ENCODE measurements at places on chromosomes 6 and 20.

DNA sequence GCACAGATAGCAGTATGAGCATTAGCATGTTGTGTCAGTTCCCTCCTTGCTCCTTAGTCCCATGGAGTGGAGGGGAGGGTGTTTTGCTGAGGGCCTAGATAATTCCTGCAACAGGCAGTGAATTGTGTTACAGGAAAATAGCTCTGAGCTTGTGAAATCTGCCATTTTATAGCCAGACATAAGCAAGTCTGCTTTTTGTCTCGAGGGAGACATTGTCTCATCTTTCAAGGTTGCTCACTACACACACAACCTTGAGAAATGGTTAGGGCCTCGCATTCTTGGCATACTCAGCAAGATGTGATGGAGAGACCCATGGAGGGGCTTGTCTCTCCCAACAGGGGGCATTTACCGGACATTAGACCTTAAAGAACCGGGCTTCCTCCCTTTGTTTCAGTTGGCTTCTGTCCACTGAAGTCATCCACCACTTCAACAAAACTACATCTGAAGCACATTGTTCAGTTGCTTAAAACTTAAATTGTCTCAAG, 108.0 kb upstream of the FOXO3 start:
- DNase-seq: no peak

DNA sequence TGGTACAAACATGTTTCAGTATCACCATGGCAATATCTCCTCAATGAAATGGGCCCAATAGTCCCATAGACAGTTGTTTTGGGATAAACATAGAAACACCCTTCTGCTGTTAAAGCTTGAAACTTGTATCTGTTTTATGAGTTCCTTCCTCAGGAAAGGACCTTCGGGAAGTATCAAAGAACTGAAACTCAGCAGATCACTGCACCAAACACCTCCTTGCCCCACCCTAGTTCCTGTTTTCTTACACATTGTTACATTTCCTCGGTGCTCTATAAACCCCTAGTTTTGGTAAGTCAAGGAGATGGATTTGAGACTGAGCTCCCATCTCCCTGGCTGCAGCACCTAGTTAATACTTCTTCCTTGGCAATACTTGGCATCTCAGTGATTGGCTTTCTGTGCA, 73.8 kb upstream of the ECI2 start:
- no peak for DNase-seq

DNA sequence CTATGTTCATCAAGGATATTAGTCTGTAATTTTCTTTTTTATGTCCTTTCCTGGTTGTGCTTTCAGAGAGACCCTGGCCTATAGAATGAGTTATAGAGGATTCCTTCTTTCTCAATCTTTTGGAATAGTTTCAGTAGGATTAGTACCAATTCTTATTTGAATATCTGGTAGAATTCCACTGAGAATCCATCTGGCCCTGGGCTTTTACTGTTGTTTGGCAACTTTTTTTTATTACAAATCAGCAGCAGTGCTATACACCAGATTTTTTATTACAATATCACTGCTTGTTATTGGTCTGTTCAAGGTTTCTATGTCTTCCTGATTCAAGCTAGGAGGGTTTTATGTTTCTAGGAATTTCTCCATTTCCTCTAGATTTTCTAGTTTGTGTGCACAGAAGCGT, 50.0 kb upstream of the NRSN1 start:
- no peak for DNase-seq

- no peak for DNase-seq
Observed at GRCh38 chr20:2713285-2713684, 20.7 kb downstream of the EBF4 start.

- DNase-seq: no peak
Observed at GRCh38 chr6:117616391-117617209, 14.3 kb upstream of the GOPC start.

DNA sequence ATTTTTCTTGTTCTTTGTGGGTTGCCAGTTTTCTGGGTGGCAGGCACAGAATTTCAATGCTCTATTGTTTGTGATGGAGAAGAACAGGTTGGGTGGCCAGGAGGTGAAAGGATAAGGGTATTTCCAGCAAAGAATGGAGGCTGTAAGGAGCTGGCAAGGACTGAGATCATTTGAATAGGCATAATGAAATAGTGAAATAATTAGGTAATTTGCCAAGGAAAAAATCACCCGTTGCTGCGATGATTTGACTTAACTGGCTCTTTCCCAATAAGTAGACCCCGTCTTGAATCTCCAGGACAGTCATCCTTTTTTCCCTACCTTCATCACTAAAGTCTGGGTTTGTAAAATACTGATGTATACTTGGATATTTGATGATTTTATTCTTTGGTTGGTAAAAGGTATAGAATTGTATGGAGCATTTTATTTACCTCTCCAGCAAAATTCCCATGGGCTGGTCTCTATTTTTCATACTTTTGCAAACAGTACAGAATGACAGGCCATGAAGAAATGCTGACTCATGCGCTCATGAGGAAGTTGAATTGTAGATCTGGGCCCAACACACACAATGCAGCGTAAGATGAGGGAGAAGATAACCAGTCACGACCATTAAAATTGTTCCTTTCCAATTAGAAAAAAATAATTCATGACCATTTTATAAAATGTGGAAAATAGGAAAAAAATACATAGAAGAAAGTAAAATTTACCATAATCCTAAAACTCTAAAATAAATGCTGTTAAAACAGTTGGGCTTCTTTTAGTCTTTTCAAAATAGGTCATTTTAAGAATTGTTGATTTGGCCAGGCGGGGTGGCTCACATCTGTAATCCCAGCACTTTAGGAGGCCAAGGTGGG, 2.4 kb upstream of the GCNT2 start:
- DNase-seq: no peak

DNA sequence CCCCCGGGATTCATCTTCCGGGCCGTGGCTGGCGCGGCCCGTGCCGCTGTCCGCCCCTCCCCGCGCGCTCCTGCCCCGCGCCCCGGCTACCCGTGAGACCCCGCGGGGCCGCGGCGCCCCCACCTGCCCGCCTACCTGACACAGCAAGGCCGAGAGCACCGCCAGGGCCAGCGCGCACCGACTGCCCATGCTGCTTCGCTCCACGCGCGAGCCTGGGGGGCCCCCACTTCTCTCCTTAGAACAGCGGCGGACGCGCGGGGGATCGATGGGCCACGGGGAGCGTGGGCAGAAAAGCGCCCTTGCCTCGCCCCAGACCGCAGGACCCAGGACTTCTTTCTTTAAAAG, 955 bp downstream of the DLL1 start:
- DNase-seq: no peak

- no peak for DNase-seq
Observed at GRCh38 chr20:58133020-58133808, 95.2 kb downstream of the ANKRD60 start.

DNA sequence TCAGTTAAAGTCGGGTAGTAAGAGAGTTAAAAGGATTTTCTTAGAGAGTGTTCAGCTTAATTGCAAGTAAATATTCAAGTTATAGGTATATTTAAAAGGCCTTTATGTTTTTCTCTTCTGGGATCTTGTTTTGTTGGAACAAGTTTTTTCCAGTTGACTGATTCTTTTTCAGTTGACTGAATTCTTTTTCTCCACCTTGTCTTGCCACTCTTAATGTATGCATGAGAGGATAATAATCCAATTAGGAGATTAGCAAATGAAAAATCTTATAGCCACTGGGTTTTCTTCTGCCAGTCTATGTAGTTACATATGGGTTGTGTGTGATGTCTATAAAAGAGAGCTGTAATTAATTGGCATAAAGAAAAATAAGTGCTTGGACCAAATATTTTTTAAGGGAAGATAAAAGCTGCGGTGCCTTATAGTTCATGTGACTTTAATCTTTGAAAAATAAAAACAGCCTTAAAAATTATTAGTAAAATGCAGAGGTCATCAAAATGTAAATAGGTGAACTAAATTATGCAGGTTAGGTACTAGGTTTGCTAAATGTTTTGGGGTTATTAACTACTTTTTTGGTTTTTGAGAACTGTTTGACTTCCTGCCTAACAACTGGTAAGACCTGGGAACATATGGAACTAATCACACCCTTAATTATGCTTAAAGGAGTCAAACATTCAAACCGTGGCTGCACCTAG, 367.2 kb downstream of the HTR1B start:
- no peak for DNase-seq

DNA sequence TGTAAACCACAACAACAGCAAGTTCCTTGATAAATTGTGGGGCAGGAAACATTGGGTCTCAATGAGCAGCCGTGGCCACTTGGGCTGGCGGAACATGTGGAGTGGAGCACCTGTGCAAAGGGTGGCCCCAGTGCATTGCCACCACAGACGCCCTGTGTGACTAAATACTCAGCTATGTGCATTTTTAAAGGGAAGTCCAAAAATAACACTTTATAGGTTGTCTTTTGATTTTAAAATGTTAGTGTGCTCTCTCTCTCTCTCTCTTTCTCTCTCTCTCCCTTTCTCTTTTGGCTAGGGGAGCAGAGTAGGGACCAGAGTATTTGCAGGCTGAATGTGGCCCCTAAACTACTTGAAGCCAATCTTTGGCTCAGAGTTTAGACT, 236.3 kb downstream of the BCAS1 start:
- DNase-seq: no peak

DNA sequence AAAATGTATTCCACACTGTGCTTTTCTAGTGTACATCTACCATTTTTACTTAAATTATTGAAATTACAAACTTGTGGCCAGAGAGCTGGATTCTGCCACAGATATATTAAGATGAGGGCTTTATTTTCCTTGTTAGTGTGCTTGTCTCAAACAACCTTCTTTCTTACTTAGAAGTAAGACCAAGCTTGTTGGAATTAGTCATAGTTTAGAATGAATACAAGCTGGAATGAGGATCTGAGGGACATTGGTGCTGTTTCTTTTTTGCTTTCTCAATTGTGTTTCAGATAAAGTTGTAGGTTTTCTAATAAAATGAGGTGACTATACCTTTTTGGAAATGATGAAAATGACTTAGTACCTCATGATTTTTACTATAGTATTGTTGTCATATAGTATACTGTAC, 40.3 kb downstream of the UBR2 start:
- no peak for DNase-seq

- no peak for DNase-seq
Observed at GRCh38 chr6:135191508-135192255, 10.6 kb downstream of the MYB start.

DNA sequence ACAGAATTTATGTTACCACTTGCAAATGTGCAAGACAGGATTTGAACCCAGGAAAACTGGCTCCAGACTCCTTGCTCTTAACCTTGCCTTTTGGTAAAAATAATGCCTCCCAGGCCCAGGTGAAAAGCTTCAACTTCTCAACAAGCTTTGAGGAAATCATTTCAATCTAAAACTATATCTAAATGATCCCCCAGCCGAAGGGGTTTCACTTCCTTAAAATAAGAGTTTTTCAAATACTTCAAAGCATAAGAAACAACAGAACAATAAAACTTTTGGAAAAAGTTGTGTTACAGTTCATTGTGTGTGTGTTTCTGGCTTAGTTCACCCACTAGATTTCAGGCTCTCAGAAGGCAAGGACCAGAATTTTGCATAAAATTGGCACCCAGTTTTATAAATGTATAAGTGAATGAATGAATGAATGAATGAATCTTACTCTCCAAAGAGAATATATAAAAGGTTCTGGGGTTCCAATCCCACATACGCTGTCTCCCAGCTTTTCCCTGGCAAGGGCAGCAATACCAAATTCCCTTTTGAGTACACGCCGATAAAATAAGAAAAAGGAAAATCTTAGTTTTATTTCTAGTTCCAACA, 5.4 kb downstream of the OR2H2 start:
- no peak for DNase-seq

DNA sequence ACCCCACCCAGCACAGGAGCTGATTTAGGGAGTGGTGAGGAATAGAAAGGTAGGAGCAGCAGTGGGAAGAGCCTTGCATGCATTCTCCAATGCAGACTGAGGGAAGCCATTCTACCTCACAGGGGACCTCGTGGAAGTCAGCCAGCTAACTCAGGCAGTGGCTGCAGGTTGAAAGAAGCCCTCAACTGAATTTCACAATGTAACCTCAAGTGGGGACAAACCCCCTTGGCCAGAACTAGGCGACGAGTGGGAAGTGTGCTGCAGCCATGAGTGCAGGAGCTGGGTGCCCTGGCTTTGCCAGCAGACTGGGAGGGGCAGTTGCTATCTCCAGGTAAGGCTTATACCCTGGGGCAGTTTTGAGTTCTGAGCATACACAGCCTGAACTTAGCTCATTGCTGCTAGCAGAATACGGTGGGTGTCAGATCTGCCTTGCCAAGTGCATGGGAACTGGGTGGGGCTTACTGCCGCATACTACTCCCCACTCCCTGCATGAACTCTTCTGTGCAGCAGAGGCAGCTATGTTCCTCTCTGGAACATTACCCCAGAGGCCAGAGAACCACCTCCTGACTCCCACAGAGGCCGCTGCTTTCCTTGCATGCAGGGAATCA, 126.5 kb downstream of the CDK19 start:
- no peak for DNase-seq

DNA sequence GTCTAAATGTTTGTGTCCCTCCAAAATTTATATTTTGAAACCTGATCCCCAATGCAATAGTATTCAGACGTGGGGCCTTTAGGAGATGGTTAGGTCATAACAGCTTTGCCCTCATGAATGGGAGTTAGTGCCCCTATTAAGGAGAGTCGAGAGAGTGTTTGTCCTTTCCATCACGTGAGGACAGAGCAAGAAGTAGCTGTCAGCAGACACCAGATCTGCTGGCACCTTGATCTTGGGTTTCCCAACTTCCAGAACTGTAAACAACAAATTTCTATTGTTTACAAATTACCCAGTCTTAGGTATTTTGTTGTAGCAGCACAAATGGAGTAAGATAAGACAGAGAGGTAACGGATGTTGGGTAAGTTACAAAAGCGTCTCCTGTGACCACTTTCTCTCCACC, 46.6 kb downstream of the FAM50B start:
- DNase-seq: no peak

DNA sequence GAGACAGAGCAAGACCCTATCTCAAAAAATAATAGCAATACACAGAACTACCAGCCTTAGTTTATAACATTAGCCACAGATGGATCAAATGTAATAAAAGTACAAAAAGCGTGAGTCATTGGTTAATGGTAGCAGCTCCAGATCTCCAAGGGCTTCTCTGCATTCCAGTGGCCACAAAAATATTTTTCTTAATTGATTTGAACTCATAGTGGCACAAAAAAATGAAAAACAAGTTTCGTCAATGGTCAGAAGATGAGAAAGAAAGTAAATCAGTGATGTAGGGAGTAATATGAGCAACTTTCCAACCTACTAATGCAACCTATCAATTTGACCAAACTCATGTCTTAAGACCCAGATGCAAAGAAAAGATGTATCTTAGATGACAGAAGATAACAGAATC, 79.6 kb downstream of the CEP57L1 start:
- no peak for DNase-seq

- DNase-seq: no peak
Observed at GRCh38 chr20:10318291-10319024, 99.8 kb downstream of the SNAP25 start.

DNA sequence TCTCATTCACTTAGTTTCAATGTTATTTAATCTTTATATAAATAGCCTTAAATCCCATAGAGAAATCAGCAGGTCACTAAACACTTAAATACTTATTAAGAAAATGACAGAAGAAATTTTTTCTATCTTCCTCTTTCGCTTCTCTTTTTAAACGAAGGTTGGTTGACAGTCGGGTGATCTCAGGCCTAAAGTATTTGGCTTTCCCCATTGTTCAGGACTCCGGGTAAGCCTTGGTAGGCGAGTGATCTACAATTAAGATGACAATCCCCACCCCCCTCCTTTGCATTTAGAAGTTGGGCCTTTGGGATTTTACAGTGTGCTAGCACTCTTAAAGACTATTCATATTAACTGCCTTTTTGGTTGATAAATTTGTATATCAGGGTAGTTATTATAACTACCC, 19.7 kb upstream of the UTRN start:
- DNase-seq: no peak

- DNase-seq: no peak
Observed at GRCh38 chr6:44667668-44668390, 280.3 kb downstream of the CDC5L start.

- DNase-seq: peak; percentile 92
Observed at GRCh38 chr6:15491255-15491985, 171.4 kb downstream of the DTNBP1 start.

All from midbrain (tissue), 1 donor.